Panc1 (cell line): ENCODE measurements at places on chromosomes 16 and 17. TPM values are rescaled to one million over a fixed set of nuclear protein-coding genes. Genes with fewer than 3 reads are reported as not detected.

Gene GAS7
- 0.05 TPM for total RNA-seq

Gene ACE
- 4.5 TPM for total RNA-seq

Gene GP1BA
- 0.15 TPM for total RNA-seq

Gene ZNF594
- total RNA-seq = 5.6 TPM

Gene TMEM92
- total RNA-seq = 0.54 TPM

Gene DRC3
- total RNA-seq = 3.6 TPM

Gene LGALS9B
- total RNA-seq = not detected

Gene BCAR1
- 120 TPM for total RNA-seq

Gene BCKDK
- 60.4 TPM for total RNA-seq

Gene OR1F1
- 0.26 TPM for total RNA-seq

Gene TMC7
- 5.1 TPM for total RNA-seq

Gene CHAD
- not detected for total RNA-seq

Gene SLC9A5
- 1.7 TPM for total RNA-seq

Gene CCL18
- total RNA-seq = not detected

Gene NUDT16L1
- total RNA-seq = 42.9 TPM

Gene PPY
- not detected for total RNA-seq

Gene CNGB1
- total RNA-seq = not detected

Gene EVPL
- total RNA-seq = 36.4 TPM

Gene TP53TG3C
- total RNA-seq = not detected

Gene FLCN
- total RNA-seq = 71.6 TPM
